ENCODE measurements at places on chromosomes 2 and 18.

DNA sequence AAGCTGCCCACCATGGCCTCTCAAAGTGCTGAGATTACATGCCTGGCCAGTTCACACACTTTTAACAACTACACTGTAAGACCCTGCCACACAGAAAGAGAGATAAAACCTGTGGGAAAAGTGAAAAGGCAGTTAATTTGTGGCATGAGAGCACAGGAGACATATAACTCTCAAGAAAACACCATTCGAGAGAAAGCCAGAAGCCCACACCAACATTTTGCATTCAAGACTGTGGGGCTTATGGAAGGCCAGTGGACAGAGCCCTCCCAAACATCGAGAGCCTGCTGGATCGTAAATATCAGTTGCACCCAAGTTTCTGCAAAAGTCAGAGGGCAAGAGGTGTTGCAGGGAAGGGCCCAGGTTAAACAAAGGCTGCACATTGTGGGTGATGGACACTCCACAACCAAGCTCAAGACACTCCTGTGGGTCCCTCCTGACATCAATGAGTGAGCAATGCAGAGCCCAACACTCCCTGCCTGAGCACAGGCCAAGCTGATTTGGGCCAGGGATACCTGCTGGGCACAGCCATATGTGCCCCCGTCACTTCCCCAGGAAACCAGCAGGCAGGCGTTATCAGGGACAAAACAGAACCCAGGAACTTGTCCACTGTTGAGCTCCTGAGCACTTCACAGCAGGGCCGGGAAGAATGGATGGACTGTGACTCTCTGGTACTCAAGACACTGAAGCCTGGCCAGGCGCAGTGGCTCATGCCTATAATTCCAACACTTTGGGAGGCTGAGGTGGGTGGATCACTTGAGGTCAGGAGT, 114.4 kb downstream of the ZFP36L2 start:
- DNase-seq: no peak

- no peak for DNase-seq
Observed at GRCh38 chr2:212032032-212032431, 506.6 kb downstream of the ERBB4 start.

DNA sequence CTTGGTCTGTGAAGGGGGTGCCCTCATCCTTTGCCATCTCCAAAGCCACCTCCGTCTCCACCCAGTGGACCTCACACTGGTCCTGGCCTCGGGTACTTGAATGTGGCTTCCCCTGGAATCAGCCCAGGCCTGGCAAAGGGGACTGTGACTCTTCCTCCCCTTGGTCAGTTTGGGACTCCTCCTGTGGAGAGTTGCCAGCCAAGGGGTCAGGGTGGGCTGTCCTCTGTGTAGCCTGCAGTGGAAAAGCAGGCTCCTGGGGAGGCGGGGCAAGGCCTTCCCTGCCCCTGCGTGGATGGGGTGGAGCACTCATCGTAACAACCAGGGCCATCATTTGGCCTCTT, 59.8 kb downstream of the INHBB start:
- DNase-seq: no peak

GRCh38 chr2:121076885-121077549, 208.0 kb downstream of the TFCP2L1 start:
- DNase-seq: peak; percentile 67

- no peak for DNase-seq
Observed at GRCh38 chr2:38496927-38497669, 105.6 kb downstream of the HNRNPLL start.

DNA sequence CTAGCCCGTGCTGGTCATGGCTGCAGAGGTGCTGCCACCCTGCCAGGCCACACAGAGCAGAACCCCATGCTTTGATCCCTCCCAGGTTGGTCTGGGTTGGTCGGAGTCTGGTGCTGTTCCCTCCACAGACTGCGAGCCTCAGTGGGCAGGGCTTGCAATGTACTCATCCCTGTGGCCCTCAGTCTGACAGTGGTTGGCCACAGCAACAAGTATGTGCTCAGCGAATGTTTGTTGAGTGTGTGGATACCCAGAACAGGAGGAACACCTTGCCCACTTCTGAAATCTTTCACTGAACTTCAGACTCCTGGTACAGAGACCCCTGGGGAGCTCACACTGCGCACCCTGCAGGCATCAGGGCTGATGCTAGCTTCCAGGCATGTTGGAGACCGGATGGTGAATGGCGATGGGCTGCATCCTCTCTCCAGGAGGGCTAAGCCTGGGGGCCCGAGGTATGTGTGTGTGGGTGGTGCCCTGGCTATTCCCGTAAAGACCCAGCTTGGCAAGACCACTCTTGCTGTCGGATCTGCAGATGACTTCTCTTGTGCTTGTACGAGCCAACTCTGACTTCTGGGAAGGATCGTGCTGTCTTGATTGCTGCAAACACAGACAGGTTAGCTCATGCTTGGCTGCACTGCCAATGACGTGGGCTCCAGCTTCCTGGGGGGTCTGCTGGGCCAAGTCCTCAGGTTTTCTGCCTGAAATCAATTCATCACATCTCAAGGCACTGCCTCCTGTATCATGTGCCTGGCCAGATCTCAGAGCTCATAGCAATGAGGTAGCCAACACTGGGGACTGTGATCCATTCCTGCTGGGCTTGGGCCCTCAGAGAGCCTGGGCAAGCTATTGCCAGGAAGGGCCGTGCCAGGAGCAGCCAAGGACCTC, 43.7 kb downstream of the RHOB start:
- no peak for DNase-seq
